ENCODE measurements at places on chromosomes 7 and 10.

DNA sequence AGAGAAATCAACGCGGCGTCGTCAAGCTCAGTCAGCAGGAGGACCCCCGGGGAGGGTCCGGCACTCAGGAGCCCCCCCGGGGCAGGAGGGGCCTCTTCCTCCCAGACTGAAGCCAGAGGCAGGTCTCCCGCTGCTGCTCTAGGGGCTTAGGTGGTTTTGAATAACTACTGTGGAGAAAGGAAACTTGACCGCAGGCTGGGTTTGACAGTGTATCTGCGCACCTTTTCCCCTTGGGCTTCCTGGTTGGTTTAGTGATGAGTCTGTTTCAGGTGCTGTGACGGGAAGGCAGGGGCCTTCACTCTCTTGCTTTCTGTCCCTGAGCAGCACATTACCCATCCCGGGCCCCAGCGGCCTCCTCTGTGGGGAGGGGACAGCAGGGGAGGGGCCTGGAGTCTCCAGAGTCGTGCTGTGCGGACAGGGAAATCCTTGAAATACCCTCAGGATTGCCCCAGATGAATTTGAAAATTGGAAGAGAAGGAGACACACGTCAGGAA lies 262.2 kb downstream of the ADARB2 start:
- DNase-seq, result no peak

DNA sequence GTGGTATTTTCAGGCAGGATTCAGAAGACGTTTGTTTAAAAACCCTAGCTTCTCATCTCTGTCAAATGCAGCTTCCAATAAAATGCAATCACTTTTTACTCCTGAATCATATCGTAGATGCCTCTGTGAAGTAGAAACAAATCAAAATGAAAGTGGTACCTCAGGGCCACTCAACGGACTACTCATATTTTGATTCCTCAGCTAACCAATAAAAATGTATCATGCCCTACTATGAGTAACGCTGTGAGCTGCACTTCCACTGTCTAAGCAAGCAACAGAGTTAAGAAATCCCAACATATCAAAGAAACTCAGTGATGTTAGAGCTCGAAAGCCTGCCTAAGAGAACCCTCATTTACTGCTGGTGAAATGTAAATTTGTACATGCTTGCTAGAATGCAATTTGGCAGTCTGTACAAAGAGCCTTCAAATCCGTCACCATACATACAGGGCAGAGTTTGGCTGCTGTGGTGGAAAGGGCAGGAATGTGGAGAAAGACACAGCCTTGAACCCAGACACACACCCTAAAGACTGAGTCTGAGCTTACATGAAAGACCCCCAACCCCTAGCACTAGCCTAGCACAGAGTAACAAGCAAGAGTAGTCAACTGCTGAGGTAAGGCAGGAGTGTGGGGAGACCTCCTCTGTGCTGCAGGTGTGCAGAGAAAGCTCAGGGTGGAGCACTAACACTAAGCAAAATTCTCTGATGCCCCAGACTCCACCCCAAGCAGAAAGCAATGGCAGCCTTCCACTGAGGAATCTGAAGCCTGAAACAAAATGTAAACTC lies 151.5 kb downstream of the ANK3 start:
- peak; percentile 32 for DNase-seq

GRCh38 chr7:49980465-49980864 lies 112.6 kb downstream of the ZPBP start:
- no peak for DNase-seq

- no peak for DNase-seq
Observed at GRCh38 chr7:155204744-155205367, 92.8 kb upstream of the INSIG1 start.

DNA sequence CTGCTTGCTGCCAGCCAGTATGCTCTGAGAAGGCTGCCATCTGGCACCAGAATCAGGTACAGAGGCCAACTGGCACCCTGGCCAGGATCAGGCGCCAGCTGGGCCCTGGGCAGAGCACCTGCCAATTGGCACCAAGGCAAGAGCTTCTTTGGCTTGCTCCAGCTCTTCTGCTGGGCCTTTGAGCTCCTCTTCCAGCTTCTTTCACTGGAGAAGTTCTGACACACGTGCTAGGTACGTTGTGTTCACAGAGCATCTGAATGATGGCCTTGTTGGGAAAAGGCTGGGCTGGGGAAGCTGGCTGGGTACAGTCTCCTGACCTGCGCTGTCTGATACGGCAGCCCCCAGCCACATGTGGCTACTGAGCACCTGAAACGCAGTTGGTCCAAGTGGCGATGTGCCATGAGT lies 31.7 kb upstream of the OPALIN start:
- DNase-seq, result no peak

DNA sequence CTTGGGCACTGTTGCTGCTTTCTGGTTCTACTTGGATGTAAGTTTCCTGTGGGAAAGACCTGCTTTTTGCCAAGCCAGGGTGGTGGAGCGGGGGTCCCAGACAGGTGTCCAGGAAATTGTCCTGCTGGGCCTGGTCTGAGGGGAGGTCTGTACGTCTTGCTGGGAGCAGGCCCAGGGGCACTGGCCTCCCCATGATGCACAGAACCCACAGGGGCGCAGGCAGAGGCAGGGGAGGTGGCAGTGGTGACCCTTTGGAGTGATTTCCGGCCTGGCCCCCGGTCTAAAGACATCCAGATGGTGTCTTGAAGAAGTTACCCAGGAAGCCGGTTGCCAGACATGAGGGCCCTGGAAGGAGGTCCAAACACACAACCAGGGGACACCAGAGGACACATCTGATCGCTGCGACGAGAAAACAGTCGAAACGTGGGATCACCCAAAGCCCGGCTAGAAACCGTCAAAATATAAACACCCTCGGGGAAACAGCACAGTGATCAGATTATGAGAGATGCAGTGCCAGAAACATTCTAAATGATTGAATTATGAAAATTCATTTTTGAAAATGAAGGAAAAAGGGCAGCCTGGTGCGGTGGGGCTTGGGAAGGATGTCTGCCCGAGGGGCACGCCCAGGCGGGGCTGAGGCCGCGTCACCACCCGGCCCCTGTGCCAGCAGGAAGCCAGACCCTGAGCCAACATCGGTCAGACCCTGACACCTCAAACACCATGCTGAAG lies 59.6 kb downstream of the TMEM270 start:
- DNase-seq, result no peak
